Hematopoietic multipotent progenitor cell (in vitro differentiated cells): ENCODE measurements at places on chromosomes 2 and 18. TPM values are rescaled to one million over a fixed set of nuclear protein-coding genes. Genes with fewer than 3 reads are reported as not detected.

Gene PPP1R1C
- total RNA-seq, result not detected

- no peak for DNase-seq
Measured at GRCh38 chr2:142299021-142299420, 168.2 kb upstream of the LRP1B start.

Gene INSIG2
- total RNA-seq, result 3.5 TPM

DNA sequence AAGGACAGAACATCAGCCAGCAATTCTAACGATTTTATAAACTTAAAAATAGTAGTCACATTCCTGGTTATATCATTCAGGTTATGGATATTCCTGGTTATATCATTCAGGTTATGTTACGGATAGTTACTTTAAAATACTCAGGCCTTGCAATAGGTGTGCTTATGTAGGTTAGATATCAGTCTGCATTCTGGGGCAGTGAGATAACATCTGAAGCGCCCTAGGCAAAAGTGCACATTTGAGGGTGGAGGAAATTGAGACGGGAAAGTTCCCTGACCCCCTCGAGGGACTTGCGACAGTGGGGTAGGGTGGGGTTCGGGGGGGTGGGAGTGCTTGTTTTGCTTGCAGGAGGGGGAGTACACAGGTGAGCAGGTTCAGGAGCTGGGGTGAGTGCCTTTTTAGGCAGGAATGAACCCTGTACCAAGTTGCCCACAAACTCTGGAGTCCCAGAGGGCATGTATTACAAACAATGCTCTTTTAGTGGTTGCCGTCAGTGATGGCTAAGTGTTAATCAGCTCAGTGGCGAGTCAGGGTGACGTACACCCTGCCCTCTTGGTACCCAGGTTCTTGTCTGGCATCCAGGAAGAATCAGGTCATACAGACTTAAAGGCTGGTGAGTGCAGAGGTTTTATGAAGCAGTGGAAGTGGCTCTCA lies 31.8 kb downstream of the CREG2 start:
- no peak for DNase-seq

DNA sequence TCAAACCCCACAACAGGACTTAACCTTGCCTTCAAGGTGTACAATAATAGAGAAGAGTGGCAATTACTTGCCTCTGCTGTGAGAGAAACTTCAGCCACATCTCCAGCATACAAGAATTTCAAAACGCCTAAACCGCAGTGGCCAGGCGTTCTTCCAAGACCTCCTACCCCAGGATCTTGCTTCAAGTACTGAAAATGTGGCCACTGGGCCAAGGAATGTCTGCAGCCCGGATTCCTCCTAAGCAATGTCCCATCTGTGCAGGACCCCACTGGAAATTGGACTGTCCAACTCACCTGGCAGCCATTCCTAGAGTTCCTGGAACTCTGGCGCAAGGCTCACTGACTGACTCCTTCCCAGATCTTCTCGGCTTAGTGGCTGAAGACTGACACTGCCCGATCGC lies 2.8 kb upstream of the CYB5A start:
- no peak for DNase-seq

DNA sequence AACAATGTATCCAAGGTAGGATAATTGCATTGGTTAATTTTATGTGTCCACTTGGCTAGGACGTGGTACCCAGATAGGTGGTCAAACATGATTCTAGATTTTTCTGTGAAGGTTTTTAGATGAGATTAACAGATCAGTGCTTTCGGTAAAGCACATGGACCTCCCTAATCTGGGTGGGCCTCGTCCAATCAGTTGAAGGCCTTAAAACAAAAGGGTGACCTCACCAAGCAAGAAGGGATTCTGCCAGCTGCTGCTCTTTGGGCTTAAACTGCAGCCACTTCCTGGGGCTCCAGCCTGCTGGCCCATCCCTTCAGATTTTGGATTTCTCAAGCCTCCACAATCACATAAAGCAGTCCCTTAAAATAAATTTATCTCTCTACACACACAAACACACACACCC lies 226.1 kb upstream of the TPO start:
- DNase-seq, result no peak

GRCh38 chr18:46480226-46480625 lies 176.8 kb downstream of the LOXHD1 start:
- DNase-seq, result no peak

Gene FN1
- 0.54 TPM for total RNA-seq

- DNase-seq, result no peak
Measured at GRCh38 chr2:124163840-124164239, 138.8 kb downstream of the CNTNAP5 start.
